ENCODE measurements at places on chromosomes 5 and 9.

GRCh38 chr5:109829331-109829730, 139.6 kb downstream of the MAN2A1 start:
- DNase-seq = no peak

- DNase-seq = no peak
Measured at GRCh38 chr5:111930449-111930848, 173.5 kb upstream of the NREP start.

- DNase-seq = no peak
Measured at GRCh38 chr5:56108246-56108645, 113.5 kb upstream of the IL6ST start.

GRCh38 chr5:74433896-74434829, 206.4 kb downstream of the ENC1 start:
- no peak for DNase-seq

GRCh38 chr5:6181147-6181729, 197.1 kb downstream of the MED10 start:
- DNase-seq = no peak

- DNase-seq = no peak
Measured at GRCh38 chr5:31283326-31283725, 89.8 kb downstream of the CDH6 start.

DNA sequence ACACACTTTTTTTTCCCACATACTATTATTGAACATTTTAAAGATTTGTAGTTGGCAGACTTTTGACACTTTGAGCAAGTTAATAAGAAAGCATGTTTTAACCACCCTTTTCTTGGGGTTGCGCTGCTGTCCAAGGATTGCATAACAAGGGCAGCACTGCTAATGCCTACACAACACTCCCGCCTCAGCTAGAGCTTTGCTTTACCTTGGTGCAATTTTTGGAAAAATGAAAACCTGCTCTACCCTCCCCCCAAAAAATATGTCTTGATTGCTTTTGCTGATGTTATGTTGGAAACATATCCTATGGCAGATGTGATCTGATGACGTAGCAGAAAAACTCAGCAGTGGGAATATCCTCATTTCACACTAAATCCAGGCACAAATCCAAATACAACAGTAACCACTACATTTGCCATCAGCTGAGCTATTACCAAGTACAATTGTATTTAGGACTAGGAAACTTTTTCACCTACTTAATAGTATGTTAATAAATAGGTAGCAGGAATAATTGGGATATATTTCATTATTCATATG, 51.5 kb downstream of the UBE2R2 start:
- no peak for DNase-seq

DNA sequence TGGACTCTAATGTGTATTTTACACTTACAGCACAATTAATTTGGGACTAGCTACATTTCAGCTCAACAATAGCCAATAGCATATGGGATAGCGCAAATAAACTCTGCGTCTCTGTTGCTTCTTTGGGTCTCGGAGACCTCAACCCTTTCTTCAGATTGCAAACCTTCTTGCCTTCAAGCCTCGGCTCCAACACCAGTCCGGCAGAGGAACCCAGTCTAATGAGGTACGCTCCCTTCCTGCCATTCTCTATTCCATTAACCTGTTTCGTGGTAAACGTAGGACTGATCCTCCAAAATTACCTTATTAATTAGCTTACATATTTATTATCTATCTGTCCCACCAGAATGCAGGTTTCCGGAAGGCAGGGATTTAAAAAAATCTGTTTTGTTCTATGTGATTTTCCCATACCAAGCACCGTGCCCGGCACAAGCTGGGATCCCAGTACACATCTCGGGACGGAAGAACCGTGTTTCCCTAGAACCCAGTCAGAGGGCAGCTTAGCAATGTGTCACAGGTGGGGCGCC, 525 bp upstream of the DAPK1 start:
- no peak for DNase-seq

DNA sequence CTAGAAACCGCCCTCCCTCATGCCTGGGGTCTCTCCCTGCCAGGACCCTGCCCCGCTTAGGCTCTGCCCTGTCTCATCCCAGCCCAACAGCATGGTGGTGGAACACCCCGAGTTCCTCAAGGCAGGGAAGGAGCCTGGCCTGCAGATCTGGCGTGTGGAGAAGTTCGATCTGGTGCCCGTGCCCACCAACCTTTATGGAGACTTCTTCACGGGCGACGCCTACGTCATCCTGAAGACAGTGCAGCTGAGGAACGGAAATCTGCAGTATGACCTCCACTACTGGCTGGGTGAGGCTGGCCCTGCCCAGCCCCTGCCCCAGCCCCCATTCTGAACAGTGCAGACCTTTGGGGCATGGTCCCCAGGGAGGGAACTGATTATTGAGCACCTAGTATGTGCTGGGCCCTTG, 33.9 kb downstream of the GSN start:
- DNase-seq = no peak

- no peak for DNase-seq
Measured at GRCh38 chr9:21383627-21384026, 1.6 kb downstream of the IFNA2 start.

GRCh38 chr5:151097820-151098767, 17.3 kb upstream of the TNIP1 start:
- DNase-seq = no peak

DNA sequence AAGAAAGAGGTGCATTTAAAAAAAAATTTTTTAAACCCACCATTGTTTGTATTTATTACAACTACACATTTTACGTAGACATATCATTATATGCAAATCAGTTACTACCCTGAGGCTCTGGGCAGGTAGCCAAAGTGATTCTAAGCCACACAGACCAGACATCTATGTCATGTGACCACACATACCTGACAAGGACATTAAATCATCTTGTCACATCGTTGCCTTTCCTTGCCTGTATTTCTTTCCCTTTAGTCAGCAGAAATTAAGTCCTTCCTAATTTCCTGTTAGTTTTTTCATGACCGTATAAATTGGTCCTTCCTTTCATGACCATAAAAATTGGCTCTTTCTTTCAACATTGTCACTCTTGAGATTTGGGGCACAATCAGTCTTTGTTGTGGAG, 134.2 kb upstream of the MARCHF11 start:
- DNase-seq = no peak

DNA sequence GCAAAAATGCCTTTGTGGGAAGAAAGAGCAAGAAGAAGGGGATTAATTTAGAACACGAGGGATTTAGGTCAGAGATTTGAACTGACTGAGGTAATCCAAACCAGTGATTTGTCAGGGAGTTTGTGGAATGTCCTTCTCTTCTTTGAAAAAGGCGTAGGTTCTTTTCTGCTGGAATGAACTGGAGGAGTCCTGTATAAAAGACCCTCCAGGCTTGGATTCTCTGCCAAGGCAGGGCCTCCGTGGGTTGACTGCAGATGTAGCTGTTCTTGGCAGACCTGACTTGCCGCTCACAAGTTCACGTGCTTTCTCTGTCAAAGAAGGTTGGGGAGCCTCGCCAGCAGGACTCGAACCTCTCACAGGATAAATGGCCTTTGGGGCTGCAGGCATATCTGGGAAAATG, 62.8 kb upstream of the STC2 start:
- DNase-seq = no peak

Data from RKO (cell line).